ENCODE measurements at places on chromosomes 2 and 18.

DNA sequence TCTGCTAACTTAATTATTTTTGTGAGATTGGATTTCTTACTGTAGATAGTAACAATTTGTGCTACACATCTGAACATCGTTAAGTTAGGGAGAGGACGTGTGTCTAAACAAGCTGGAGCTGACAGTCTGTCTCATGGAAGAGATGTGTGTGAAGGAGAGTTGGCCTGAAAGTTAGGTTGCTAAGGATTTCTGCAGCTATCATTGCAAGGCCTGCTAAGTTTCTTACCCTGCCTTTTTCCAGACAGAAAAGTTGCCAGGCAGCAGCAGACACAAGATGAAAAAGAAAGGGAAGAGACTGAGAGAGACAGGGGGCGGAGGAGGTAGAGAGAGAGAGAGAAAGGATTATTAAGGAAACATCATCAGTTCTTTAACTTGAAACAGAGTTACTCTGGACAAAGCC, 4.1 kb upstream of the LRP1B start:
- DNase-seq = no peak

DNA sequence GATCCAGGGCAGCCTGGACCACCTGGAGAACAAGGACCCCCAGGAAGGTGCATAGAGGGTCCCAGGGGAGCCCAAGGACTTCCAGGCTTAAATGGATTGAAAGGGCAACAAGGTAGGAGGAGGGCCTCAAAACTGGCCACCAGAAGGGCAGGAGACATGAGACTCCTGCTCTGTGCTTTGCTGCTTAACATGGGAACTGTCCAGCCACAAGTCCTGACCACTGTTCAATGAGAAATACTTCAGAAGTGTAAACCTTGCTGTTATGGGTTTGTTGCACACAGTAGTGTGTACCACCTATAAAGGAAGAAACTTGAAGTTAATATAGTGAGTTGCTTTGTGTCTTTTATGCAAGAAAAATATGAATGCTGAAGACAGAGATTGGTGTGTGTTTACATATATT, 44.2 kb upstream of the MFF start:
- no peak for DNase-seq

DNA sequence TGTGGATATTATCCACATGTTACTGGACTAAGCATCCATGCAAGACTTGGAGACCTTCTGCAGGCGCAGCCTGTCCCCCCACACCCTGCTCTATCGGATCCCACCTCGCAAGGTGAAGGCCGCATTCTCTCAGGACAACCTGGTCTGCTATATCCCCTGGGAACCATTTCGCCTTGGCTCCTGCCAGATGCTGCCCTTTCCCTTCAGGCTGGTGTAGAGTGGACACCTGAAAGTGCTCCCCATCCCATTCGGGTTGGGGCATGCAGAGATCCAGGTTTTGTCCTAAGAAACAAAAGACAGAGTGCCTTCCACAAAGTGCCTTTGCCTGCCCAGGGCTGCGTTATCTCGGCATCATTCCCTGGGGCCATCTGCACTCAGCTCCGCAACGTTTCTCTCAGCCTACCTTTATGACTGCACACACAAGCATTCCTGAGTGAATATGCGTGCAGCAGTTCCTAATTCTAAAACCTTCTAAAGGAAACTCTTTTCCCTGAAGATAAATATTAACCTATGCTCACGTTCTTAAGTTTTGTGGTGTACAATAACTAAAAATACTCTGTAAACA, 20.5 kb downstream of the FHL2 start:
- DNase-seq = no peak

GRCh38 chr18:79953971-79954651, 2.7 kb upstream of the SLC66A2 start:
- no peak for DNase-seq

DNA sequence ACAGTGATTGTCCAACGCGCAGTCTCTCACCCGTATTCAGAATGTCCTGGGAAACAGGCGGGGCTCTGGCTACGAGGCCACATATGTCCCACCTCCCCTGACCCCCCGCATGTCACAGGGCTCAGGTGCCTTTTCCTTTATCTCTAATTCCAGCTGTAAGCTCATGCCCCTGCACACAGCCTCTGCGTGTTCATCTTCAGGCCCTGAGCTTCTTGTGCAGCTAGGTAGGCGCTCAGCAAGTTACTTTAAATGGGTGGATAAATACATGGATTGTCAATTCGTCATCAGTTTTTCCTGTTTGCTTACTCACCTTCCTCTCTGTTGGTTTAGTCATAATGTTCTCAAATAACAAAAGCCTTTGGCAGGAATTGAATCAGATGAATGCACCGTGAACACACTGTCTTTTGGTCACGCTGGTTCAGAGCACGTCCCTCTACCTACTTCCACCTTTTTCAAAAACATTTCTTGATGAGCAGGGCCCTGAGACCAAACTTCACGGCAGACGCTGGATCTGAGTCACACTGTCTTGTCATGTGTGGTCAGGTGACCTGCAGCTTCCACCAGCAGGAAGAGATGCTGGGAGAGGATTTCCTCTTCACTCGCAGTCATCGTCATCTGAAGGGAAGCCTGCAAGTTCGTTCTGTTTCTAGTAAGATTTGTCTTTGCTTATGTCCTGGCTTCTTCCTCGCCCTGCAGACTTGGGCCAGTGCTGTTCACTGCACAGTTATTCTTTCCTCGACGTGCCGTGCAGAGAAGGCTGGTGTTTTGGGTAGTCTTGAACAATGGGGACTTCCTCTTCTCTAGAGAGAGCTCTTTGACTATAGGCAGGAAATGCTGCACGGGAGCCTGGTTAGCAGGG, 138.1 kb downstream of the PTGR3 start:
- DNase-seq = peak; percentile 47

DNA sequence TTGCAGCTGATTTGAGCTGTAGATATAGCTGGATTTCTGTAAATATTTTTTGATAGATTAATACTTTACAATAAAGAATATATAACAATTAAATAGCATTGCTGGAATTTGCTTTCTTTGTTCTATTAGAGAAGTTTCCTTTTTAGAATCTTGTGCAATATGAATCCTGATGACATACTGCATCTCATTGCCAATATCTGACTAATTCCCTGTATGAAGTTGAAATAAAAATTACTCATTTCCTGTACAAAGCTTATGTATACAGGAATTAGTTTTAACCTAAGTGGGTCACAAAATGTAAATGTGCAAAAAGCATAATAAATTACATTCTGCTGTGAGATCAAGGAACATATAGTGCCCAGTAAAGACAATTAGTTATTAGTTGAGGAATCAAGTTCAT, 72.8 kb upstream of the TMEFF2 start:
- no peak for DNase-seq

GRCh38 chr2:16900405-16901025, 234.9 kb upstream of the CYRIA start:
- no peak for DNase-seq

- no peak for DNase-seq
Measured at GRCh38 chr2:75454241-75454620, 106.5 kb downstream of the EVA1A start.

DNA sequence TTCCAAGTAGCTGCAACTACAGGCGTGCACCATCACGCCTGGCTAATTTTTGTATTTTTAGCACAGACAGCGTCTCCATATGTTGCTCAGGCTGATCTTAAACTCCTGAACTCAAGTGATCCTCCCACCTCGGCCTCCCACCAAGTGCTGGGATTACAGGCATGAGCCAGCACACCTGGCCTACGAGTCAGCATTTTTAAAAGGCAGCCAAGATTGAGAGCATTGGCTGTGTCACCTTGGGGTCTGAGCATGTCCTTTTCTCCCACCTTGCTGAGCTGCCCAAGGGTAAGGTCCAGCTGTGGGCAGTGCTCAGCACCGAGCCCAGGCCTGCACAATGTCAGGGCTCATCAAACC, 142.8 kb upstream of the LMAN1 start:
- DNase-seq = no peak

GRCh38 chr2:49843314-49843713, 689.0 kb upstream of the FSHR start:
- no peak for DNase-seq

GRCh38 chr2:10038716-10039115, 4.6 kb upstream of the KLF11 start:
- no peak for DNase-seq

- DNase-seq = no peak
Measured at GRCh38 chr2:95208106-95208505, 785 bp downstream of the ZNF892 start.

DNA sequence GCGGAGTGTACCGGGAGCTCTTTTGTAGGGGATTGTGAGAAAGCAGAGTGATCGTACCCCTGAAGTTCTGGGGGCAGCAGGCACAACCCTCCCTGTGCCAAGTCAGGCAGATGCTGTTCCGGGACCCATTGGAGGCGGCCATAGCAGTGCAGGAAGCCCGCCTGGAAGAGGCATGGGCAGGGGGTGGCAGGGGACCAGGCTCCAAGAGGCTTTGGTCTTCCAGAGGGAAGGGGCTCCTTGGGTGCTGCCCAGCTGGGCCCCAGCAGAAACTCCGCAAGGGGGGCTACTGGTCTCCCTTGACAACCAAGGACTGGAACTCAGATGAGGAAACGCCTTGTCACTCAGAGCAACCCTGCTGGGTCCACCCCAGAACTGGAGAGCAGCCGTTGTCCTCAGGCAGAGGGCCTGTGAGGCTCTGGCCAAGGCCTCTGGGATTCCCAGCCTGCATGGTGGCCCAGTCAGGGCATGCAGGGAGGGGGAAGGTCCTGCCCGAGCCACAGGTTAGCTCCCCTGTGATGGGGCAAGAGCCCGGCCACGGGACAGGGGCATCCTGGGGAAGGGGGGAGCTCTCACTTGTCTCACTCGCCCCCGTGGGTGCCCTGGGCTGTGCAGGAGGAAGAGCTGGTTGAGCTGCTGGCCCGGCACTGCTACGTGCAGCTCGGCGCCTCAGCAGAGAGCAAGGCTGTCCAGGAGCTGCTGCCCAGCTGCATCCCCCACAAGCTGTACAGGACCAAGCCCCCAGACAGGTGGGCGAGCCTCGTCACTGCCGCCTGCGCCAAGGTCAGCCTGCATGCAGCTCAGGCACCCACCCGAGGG, 21.0 kb upstream of the GPR17 start:
- no peak for DNase-seq

DNA sequence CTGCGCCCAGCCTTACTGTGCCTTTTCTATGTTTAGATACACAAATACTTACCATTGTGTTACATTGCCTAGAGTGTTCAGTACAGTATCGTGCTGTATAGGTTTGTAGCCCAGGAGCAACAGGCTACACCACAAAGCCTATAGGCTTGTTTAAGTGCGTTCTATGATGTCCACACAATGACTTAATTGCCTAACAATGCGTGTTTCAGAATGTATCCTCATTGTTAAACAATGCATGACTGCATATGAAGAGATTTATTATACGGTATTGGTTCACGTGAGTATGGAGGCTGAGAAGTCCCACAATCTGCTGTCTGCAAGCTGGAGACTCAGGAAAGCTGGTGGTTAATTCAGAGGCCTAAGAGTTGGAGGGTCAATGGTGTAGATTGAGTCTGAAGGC, 46.1 kb upstream of the MGAT4A start:
- DNase-seq = no peak

DNA sequence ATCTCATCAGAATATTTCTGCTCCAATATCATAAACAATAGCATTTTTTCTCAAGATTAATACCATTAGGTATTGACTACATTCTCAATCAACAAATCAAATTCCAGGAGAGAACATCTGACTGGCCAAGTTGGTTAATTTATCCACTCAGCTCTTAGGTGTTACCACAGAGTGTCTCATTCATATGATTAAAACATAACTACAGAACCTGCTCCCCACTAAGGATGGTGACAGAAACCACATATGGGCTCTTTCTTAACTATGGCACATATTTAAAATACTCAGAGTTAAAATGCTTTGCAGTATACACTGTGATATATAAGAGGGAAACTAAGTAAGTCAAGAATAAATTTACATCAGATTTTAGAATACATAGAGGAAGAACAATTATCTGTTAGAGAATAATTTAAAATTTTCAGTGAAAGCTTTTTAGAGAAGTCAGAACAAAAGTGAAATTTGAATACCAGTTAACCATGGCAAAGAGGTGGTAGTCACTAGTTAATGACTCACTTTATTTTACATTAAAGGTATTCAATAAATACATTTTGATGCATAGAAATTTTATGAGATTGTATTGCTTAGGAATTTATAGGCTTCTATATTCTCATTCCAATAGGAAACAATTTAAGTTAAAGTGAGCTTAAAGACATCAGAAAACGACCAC, 1120.8 kb upstream of the TMEFF2 start:
- no peak for DNase-seq

- no peak for DNase-seq
Measured at GRCh38 chr2:241224851-241225438, 36.5 kb downstream of the ANO7 start.

GRCh38 chr2:167190053-167190452, 301.8 kb downstream of the XIRP2 start:
- no peak for DNase-seq

- DNase-seq = no peak
Measured at GRCh38 chr2:222609381-222609780, 46.5 kb downstream of the FARSB start.

DNA sequence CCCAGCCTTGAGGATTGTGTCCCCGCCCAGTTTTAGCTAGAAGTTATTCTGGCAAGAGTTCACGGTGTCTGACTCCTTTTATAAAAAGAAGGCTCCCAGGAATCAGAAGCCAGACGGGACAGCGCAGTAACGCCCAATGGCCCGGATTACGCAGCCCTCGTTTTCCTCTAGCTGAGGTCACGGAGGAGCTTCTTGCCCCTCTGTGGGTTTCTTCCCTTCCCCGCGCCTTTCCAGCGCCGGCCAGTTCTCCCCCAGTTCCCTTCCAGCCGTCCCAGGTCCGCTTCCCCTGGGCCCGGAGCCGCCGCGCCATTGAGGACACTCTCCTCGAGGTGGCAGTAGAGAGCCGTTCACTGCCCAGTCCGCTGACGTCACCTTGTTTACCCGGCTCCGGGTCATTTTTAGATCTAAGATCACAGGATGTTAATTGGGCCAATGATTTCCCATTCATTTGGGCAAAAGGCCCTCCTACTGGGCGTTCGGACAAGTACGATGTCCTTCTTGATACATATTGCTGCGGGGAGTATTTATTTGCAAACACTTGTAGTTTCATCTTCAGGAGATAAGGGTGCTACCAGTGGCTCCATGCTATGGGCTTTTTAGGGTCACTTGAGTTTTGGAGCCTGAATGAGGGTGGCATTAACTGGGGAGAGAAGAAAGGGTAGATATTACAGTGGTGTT, 81.5 kb upstream of the PPM1B start:
- DNase-seq = peak; percentile 84

DNA sequence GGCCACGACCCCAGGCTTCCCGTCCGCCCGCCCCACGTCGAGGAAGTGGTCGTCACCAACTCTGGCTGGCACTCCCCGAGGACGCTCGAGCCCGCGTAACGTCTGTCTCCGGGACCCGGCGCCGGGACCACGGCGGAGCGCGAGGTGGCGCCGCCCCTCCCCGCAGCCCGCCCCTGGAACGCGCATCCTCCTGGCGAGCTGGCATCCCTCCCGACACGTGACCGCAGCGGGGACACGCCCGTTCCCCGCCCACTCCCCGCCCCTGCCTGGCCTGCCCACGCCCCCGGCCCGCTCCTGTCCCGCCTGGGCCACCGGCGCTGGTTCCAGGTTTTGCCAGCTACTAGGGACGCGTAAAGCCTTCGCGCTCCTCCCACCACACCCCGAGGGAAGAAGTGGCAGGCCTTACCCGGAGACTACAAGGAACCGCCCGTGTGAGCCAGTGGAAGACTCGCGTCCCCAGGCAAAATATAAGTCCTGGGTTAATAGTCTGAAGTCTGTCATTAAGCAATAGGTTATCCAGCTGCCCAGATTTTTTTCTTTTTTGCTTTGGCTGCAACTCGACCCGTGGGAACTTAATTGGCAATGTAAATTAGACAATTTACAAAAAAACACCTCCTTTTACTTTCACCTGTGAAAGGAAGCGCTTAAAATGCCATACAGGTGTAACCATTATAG, at the start of gene OSBPL1A:
Gene OSBPL1A (minus strand): TSS at position 131 of the 675 bp plus-strand sequence. CDS start 20,291 bp downstream, outside the sequence.
- DNase-seq = peak; percentile 85
